Cardiac septum (tissue), 1 donor: ENCODE measurements at places on chromosomes 1 and 21. TPM values are rescaled to one million over a fixed set of nuclear protein-coding genes. Genes with fewer than 3 reads are reported as not detected.

DNA sequence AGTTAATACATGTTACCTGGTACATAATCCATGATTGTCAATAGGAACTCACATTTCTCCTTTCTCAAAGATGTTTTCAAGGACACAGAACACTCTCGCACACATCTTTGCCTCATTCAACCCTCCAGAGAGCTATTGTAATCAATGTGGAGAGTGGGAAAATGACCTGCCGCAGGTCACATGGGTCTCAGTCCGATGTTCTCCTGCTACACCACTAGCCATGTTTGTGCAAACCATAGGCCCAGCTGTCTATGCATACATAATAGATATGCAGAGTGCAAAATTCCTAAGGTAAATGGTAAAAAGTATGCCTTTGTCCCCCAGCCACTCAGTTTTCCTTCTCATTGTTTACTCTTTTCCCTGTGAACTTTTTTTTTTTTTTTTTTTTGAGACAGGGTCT, 89.2 kb downstream of the ADSS2 start:
- no peak for DNase-seq

GRCh38 chr1:230186003-230186863, 119.2 kb downstream of the GALNT2 start:
- no peak for DNase-seq

- DNase-seq = no peak
Measured at GRCh38 chr1:229031481-229032341, 239.2 kb upstream of the RAB4A start.

- DNase-seq = no peak
Measured at GRCh38 chr1:42038261-42038660, 114.9 kb upstream of the GUCA2B start.

GRCh38 chr1:20081353-20081810, 11.4 kb downstream of the PLA2G5 start:
- no peak for DNase-seq

Gene NPR1
- 14.9 TPM for total RNA-seq
